ENCODE measurements at places on chromosomes 11 and 22.

- no peak for DNase-seq
Observed at GRCh38 chr11:131423688-131424087, 53.3 kb downstream of the NTM start.

DNA sequence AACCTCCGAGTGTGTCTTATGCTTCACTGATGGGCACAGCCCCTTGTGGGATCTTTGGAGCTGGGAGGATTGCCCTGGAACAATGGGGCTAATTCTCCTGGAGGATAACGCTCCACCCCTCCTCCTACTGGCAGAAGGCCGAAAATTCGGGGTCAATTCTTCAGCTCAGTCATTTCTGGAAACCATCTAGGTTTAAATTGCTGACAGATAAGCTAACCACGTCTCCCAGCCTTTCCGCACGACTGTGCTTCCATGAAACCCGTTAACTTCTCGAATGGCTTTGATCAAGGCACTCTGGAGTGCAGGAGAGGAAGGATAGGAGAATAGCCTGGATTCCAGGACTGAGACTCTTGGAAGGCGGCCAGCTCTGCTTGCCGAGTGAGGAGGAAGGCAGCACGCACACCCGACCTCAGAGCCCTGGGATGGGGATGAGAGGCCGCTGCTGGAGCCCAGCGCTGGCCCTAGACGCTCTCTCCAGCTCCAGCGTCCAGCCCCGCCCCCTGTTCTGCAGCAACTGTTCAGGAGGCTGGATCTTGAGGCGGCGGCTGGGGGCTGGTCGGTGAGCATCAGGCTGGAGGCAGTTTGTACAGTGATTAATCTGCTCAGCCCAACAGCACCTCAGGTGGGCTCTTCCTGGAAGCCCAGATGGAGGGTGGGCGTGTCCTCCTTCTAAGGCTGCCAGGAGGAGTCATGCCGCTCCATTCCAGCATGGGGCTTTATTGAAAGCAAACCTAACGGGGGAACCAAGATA, 176.7 kb upstream of the NCAM1 start:
- DNase-seq, result no peak

- DNase-seq, result no peak
Observed at GRCh38 chr11:45530111-45530510, 135.3 kb downstream of the CHST1 start.

DNA sequence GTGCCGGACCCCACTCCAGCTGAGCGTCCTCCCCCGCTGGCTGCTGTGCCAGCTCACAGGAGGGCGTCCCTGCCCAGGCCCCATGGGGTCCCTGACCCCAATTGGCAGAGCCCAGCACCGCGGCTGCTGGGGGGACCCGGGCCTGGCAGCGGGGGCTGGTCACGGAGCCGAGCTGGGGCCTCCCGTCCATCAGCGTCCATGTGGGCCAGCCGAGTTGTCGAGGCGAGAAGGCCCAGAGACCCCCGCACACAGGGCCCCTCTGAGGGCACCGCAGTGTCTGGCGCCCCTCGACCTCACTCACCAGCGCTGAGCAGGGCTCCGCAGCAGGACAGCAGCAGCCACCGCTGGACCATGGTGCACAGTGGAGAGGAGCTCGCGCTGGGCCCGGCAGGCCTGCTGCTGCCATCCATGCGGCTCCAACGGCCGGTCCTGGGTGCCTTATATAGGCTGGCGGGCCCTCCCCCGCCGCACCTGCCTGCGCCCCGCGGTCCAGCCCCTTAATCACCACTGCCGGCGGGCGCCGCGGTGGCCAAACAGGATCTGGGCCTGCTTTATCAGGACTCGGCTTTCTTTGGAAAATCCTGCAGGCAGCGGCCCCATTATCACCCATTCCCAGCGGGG, at the start of gene MUC6:
Gene MUC6, minus strand, starts transcription at position 416 of the 621 bp plus-strand sequence. Its CDS starts 63 bp downstream, at position 353.
- no peak for DNase-seq
